HS-27A (cell line): ENCODE measurements at places on chromosomes 2 and 18.
A peak's percentile ranks its signal among the peaks of the same experiment; 100 is the strongest.

- no peak for DNase-seq
Measured at GRCh38 chr2:64613276-64613675, 40.4 kb downstream of the SERTAD2 start.

- DNase-seq: no peak
Measured at GRCh38 chr18:44744161-44745121, 63.8 kb downstream of the SETBP1 start.

GRCh38 chr2:240410808-240411207 lies 24.7 kb upstream of the GPC1 start:
- no peak for DNase-seq

DNA sequence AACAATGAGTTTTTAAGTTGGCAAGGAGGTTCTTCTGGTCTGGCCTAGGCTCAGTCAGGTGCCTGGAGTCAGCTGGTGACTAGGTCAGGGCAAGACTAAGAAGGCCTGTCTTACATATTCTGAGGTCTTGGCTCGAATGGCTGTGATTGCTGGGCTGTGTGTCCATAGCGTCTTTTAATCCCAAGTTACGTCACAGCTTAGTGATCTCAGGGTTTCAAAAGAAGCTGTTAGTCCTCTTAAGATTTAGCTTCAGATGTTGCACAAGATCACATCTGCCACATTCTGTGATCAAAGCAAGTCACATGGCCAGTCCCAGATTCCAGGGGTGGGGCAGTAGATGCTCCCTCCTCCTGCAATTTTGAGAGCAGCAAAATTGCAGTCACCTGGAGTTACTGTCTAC lies 61.3 kb downstream of the PKP4 start:
- no peak for DNase-seq

DNA sequence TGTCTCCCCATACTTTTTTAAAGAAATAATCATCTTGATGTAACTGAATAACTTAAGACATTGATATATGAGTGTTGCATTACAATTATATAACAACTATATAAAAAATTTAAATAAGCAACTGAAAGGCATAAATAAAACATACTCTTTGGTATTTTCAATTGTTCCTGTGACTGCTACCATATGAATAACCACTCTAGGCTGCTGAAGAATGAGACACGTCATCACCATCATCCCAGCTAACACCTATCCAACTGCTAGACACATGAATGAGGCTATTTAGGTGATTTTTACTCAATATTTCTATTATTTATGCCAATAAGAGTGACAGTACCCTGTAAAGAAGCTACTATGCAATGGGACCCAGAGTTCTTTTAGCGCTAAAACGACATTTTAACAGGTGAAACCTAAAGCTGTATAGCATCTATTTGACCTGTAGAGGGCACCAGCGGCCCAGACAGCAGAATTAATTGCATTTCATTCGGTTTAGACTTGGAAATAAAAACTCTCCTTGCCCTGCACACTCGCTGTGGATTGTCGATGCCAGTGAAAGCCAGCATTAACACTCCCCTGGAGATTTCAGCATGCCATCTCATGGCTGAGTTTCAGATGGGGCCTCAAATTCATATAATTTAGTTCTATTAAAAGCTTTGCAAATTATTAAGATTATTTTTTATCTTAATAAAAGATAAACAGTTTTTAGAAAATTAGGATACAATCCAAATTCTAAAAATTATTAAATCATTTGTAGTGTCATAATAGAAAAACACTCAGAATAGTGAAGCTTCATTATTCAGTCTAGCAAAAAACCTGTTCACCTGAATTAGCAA lies 89.4 kb upstream of the MAP2 start:
- peak; percentile 14 for DNase-seq

DNA sequence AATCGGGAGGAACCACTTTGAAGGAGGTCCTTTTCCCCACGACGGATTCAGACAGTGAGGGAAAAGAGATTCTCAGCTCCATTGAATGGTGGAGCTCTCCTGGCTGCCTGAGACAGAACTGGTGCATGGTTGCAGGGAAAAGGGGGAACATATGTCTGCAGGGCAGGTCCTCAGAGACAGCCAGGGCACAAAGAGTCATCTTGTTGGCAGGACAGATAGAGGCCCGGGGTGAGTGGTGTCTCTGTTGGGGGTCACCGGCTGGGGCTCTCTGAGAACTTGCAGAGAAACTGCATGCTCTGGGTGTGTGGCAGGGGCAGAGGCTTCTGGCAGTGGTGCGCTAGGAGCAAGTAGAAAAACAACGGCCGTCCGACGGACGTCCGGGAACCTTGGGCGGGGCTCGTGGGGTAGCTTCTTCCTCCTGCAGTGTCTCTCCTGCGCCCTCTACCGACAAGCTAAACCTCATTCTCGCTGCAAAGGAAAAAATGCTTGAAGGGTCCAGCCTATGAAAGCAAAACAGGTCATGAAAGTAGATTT lies 94.3 kb downstream of the CDCA7 start:
- peak; percentile 42 for DNase-seq

GRCh38 chr18:78406743-78407465 lies 572.7 kb upstream of the SALL3 start:
- DNase-seq: no peak

DNA sequence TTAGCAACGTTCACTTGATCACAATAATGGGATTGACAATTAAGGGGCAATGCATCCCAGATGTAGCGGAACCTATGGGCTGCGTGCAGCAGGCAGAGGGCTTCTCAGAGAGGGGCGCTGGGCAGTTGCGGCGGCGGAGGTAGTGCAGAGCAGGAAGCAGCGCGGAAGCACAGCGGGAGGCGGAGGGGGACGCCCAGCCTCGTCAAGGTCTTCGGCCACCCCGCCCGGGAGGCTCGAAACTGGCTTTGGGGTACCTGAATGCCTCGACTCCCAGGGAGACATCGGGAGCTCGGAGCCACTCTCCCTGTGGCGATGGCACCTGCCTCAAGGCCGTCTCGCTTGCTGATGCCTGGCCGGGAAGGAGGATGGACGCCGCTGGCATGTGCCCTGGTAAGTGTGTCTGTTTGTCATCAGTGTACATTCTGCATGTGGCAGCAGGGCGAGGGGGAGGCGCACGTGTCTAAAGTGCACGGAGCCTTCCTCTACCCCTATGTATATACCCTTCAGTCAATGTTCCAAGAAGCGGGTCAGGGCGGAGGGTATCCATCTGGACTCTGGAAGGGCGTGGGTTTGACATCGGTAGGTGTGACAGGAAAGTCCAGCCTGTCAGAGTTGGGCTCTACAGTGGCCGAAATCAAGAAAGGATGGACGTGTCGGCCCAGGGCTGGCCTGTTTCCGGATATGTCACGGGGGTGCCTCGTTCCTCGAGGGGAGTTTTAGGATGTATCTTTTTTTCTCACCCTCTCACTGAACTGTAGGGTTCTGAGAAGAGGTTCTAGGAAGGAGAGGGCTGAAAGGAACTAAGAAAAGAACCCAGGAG lies 7.5 kb upstream of the SP9 start:
- DNase-seq: no peak
